Activated B cell treated with CpG ODN at 0.5 μM for 24 hours (primary cell): ENCODE measurements at places on chromosomes 11 and 22.

DNA sequence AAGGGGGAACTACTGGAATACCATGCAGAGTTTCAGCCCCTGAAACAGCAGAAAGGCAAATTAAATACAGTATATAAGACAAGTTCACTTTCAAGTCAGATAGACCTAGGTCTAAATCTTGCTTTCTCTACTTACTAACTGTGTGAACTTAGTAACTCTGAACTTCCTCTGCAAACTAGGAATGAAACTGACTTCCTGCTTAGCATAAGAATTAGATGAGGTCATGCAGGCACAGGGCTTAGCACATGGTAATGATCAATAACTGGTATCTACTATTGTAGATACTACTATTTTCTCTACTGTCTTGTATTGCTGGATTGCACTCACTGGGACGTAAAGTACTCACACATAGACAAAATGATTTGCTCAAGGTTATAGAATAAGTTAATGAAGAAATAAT, 51.5 kb upstream of the MTNR1B start:
- no peak for DNase-seq

DNA sequence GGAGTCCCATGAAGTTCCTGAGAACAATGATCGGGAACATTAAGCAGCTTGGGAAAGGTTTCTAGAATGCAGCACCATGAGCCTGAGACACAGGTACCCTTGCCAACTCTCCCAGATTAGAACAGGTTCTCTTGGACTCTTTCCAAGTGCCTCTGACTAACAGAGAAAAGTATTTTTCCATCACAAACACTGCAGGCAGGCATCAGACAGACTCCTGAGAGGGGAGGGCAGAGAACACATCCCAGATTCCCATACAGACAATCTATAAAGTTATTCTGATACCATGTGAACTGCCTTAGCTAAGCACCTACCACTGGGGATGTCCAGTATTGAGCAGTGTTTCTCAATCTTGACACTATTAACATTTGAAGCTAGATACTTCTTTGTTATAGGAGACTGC, 27.3 kb downstream of the SERGEF start:
- no peak for DNase-seq

DNA sequence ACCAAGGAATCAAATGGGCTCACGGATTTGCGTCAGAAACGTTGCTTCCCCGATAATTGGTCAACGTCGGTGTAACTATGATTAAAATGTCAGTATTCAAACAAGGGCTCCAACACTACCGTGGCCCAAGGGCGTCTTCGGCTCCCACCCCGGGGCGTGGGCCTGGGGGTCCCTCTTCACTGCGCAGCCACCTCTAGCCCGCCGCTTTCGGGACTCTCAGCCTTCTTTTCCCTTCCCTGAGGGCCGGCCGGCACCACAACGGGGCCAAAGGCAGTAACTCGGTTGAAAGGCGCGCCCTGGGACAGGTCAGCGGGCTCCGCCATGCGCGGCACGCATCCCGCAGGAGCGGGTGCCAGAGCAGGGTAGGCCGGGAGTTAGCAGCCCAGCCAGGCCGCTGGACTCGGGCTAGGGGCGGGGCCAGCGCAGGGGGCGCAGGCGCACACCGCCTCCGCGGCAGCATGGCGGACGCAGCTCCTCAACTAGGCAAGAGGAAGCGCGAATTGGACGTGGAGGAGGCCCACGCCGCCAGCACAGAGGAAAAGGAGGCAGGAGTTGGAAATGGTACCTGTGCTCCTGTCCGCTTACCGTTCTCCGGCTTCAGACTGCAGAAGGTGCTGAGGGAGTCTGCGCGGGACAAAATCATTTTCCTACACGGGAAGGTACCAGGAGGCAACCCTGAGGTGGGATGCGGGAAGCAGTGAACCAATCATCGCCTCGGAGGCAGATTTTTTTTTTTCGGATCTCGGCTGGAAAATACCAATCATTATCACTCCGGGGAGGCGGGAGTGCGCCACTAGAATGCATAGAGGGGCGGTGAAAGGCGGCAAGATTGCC, at the start of gene DCPS:
Gene DCPS, plus strand, starts transcription at position 438 of the 834 bp plus-strand sequence. Its CDS starts 21 bp downstream, at position 459.
- peak; percentile 92 for DNase-seq

DNA sequence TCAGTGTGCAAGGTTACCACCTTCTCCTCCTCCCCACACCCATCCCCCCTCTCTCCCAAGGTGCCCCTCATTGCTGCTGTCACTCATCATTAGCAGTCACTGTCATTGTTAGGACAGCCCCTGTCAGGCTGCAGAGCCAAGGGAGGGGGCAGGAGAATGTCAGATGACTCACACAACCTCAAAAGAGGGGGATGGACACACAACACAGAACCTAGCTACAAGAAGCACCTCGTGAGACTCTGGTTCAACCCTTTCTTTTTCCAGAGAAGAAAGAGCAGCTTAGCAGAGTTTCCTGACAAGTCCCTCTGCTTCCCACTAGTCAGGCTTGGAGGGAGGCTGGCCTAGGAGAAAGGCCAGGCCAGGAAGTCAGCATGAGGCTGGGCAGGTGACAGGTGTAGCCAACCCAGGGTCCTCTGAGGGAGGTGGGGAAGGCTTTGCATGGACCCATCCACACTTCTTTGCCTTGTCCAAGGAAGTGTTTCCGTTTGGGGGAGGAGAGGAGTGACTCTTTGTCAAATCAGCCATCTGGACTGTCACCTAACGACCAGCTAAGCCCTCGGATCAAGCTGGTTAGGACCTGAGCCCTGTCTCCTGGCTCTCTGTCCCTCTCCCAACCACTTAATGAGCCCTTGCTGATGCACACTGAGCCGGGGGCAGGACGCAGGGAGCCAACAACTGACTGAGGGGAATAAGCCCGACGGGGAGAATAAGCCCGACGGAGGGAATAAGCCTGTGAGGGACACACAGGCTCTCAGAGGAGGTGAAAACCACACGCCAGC, 18.3 kb downstream of the ADORA2A start:
- no peak for DNase-seq

DNA sequence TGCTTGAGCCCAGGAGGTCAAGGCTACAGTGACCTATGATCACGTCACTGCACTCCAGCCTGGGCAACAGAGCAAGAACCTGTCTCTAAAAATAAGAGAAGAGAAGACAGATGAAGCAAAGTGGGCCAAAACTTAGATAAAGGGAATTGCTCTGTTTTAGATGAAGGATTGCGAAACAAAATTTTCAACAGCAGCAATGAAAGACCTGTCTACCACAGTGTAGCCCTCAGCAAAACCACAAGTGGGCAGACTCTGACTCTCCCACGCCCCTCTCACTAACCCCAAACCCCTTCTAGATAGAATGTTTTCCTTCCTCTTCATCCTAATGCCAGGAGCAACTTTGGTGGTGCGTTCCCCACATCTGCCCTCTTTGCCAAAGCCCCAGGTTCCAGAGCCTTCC, 105.6 kb upstream of the ALDH3B2 start:
- DNase-seq, result no peak

DNA sequence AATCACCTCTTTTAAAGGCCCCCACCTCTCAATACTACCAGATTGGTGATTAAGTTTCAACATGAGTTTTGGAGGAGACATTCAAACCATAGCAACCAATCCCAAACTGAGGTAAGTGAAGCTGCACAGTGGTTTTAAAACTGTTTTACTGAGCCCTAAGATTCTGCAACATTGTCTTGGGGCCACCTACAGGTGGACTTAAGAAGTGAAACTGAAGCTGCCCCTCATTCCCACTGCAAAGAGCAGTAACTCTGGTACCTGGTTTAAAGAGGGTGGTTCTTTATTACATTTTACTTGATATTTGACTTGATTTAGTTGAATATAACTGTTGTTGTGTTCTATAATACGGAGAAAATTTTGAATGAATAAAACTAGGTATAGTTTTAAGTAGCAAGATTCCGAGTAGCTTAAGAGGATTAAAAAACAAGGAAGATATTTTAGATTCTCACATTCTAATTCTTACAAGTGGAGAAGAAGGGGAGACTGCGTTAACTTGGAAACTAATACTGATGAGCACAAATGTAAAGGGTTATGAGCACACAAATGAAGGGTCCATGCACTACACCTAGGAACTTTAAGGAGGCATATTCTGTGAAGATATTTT, 26.7 kb downstream of the SYT9 start:
- DNase-seq, result no peak

GRCh38 chr11:90491466-90491865, 268.6 kb upstream of the CHORDC1 start:
- no peak for DNase-seq

DNA sequence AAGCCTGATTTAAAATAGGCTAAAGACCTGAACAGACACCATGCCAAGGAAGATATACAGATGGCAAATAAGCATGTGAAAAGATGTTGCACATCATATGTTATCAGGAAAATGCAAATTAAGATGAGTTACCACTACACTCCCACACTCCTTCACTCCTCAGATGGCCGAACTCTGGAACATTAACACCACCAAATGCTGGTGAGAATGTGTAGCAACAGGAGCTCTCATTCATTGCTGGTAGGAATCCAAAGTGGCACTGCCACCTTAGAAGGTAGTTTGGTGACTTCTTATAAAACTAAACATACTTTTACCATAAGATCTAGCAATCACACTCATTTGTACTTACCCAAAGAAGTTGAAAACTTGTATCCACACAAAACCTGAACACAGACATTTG, 2047.3 kb downstream of the LRRC4C start:
- DNase-seq, result no peak

DNA sequence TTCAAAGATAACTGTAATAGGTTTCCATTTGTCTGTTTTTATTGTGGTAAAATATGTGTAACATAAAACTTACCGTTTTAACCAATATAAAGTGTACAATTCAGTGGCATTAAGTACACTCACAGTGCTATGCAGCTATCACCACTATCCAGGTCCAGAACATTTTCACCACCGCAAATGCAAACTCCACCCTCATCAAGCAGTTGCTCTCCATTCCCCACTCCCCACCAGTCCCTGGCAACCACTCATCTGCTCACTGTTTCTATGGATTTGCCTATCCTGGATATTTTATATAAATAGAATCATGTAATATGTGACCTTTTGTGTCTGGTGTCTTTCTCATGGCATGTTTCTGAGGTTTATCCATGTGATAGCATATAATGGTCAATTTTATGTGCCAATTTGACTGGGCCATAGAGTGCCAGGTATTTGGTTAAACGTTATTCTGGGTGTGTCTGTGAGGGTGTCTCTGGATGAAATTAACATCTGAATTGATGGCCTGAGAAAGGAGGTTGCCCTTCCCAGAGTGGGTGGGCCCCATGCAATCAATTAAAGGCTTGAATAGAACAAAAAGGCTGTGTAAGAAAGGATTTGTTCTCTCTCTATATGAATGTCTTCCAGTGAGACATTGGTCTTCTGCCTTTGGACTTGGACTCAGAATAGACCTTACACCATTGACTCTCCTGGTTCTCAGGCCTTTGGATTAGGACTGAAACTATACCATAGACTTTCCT, 17.2 kb upstream of the SMCO4 start:
- no peak for DNase-seq

DNA sequence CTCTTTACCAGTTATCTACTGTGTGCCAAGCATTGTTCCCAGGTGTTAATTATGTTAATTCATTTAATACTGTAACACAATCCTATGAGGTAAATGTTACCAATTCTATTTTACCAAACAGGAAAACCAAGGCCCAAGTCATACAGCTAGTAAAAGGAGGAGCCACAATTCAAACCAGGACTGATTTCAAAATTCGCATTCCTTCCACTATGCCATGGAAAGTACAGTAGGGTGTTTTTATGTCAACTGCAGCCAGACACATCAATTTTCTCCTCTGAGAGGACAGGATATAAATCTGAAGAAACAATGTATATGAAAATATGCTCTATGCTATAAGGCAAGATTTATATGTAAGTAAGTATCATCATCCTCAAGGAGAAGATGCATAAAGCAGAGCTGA, 104.3 kb downstream of the RPL27A start:
- no peak for DNase-seq

DNA sequence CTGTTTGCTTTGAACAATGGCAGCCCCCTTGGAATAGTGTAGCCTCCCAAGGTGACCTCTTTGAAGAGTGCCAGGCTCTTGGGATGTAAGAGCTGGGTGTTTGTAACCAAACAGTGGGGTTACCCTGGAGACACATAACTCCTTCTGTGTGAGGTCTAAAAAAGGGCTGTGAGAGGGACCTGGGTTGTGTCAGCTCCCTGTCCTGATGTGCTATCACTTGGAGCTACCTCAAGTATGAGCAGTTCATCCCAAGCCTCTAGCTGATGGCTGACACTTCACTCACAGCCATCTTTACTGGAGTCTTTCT, 40.2 kb downstream of the TSPAN18 start:
- DNase-seq, result no peak

GRCh38 chr11:86812322-86812670, 12.0 kb downstream of the PRSS23 start:
- no peak for DNase-seq

- DNase-seq, result no peak
Measured at GRCh38 chr11:75849894-75850293, 34.9 kb downstream of the UVRAG start.

- DNase-seq, result no peak
Measured at GRCh38 chr11:120058931-120059330, 79.0 kb downstream of the TRIM29 start.

- no peak for DNase-seq
Measured at GRCh38 chr11:45390407-45390806, 104.3 kb upstream of the SYT13 start.

GRCh38 chr11:9231848-9232177, 33.3 kb downstream of the DENND5A start:
- no peak for DNase-seq

GRCh38 chr22:43436868-43437267, 25.1 kb downstream of the MPPED1 start:
- no peak for DNase-seq

DNA sequence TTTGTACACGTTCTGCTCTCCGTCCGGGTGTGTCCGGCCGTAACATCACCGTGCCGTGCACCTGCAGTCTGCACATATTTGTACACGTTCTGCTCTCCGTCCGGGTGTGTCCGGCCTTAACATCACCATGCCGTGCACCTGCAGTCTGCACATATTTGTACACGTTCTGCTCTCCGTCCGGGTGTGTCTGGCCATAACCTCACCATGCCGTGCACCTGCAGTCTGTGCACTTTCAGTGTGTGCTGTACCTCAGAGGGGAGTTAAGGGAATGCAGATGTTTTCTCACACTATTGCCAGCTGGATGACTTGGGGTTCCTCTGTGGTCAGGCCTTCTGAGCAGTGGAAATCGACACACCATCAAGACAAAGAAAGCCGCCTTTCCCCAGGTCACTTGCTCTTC, 4.2 kb downstream of the TTLL8 start:
- DNase-seq, result no peak
